ENCODE measurements at places on chromosomes 16 and 17. TPM values are rescaled to one million over a fixed set of nuclear protein-coding genes. Genes with fewer than 3 reads are reported as not detected.

The SEPTIN1 gene
- 0.44 TPM for total RNA-seq

The PFAS gene
- 26.1 TPM for total RNA-seq

The PDXDC1 gene
- total RNA-seq = 104 TPM

The GPR179 gene
- total RNA-seq = 10.4 TPM

The CCDC200 gene
- total RNA-seq = not detected

The MT1M gene
- total RNA-seq = not detected

The HOXB1 gene
- total RNA-seq = not detected

The SLC12A3 gene
- total RNA-seq = not detected

The GRIN2C gene
- 7.1 TPM for total RNA-seq

The NPIPB5 gene
- 324 TPM for total RNA-seq

The CX3CL1 gene
- 12.3 TPM for total RNA-seq

The CTRB2 gene
- not detected for total RNA-seq

The HSD17B1 gene
- 1.1 TPM for total RNA-seq

All from camera-type eye (tissue), 1 donor.